ENCODE measurements at places on chromosomes 2 and 18. TPM values are rescaled to one million over a fixed set of nuclear protein-coding genes. Genes with fewer than 3 reads are reported as not detected.

DNA sequence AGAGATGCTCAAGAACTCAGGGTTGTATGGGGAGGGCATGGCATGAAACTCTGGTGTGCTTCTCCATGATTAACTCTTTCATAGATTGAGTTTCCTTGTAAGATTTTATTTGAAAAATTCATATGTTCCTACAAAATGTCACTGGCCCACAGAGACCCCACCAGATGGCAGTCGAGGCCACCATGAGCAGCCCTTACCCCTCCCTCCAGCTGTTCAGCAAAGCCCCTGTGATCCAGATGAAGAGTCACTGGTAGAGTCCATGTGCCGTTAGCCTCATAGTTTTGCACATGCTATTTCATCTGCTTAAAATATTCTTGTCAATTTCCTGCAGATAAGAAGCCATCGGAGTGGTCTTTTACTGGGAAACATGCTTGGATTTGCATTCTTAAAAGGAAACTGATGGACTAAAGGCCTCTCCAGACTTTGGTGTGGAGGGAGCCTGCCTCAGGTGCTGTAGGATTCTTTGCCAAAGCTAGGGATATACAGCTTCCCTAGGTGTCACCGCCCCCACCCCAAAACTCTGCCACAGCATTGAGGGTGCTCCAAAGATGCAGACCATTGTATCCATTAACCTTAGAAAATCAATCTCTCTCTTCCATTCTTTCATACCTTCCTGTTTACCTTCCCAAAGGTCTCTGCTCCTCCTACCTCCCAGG lies 18.8 kb downstream of the ZNF385B start:
- no peak for DNase-seq
- no peaks in the 10 kb centered on the region for H3K4me1 ChIP-seq
- H3K27me3 ChIP-seq, result peaks cover 15% of the 10 kb centered on the region

DNA sequence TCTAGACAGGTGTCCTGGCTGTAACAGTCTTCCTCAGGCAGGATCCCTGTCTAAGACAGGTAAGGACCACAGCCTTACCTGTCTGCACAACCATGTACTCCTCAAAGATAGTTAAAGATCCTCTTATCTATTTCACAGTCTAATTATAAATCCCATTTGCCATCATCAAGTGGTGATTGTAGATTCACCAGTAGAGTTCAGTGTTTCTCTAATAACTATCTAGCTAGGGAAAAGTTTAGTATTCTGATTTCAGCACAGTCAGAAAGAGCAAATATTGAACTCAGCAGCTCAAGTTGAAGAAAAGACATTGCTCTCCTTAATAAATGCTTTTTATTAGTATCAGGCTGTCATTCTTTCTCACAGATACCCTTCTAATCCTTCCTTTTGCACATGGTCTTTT lies 1305.5 kb upstream of the NXPH2 start:
- no peak overlapping the region for H3K27ac ChIP-seq
- no peak overlapping the region for H3K4me3 ChIP-seq
- H3K4me1 ChIP-seq, result no peaks in the 10 kb centered on the region
- no peak for DNase-seq

DNA sequence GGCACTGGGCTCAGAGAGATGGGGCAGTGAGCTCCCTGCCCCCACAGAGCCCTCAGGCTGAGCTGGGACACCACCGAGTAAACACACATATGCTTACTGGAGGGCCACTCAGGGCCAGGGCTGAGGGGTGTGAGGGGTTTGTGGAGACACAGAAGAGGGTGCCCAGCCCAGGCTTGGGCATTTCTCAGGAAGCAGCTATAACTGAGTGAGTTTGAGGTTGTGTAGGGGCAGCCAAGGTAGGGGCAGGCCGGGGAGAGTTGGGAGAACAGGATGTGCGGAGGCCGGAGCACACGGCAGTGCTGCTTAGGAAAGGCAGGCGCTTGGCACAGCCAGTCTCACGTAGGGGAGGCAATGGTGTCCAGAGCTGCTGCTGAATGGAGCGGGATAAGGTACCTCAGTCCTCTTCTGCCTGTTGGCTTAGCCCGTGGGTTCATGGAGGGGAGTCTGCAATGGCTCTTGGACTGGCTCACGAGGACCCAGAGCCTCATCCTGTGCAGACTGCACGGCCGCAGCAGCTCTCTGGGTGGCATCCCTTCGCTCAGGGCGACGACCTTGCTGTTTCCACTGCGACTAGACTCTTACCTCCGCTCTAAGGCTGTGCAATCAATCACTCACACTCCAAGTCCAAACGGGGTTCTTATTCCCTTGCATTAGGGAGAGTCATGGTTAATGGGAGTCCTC lies 466.1 kb upstream of the HS6ST1 start:
- no peaks in the 10 kb centered on the region for H3K4me1 ChIP-seq
- H3K4me3 ChIP-seq, result no peak overlapping the region
- peaks cover 3% of the 10 kb centered on the region for H3K27me3 ChIP-seq
- no peak overlapping the region for H3K27ac ChIP-seq
- H3K36me3 ChIP-seq, result peaks cover 12% of the 10 kb centered on the region
- DNase-seq, result no peak

GRCh38 chr18:23237524-23238151 lies 102.4 kb downstream of the CABLES1 start:
- peak overlapping the region; percentile 57 for H3K27ac ChIP-seq
- peak overlapping the region; percentile 79 for H3K4me3 ChIP-seq
- DNase-seq, result no peak
- H3K27me3 ChIP-seq, result no peaks in the 10 kb centered on the region
- H3K4me1 ChIP-seq, result peaks cover 21% of the 10 kb centered on the region

- no peaks in the 10 kb centered on the region for H3K36me3 ChIP-seq
- H3K27ac ChIP-seq, result no peak within 1 kb of the TSS
- no peak for DNase-seq
- peak within 1 kb of the TSS; percentile 47 for H3K4me3 ChIP-seq
These were observed at the start of gene DNMT3A for GRCh38 chr2:25341753-25342371. DNMT3A (minus strand) TSS chr2:25341925; CDS start chr2:25313984, 27,941 bp downstream.

DNA sequence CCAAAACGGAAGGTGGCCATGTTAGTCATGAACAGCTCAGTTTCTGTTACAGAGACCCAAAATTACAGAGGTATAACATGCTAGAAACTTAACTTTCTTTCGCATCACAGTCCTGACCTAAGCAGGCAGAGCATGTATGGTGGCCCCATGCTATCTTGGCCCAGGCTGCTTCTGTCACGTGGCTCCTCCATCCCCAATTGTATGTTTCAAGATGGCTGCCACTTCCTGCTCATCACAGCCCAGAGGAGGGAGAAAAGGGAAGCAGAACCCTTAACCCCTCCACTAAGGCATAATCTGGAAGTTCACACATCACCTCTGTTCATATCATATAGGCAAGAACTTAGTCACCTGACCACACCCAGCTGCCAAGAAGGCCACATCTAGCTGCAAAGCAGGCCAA lies 28.7 kb downstream of the CDK15 start:
- peaks cover 61% of the 10 kb centered on the region for H3K36me3 ChIP-seq
- peaks cover 38% of the 10 kb centered on the region for H3K4me1 ChIP-seq
- peaks cover 2% of the 10 kb centered on the region for H3K27me3 ChIP-seq

GRCh38 chr2:6982934-6983589 lies 65.8 kb downstream of the RNF144A start:
- no peak overlapping the region for H3K4me3 ChIP-seq
- no peak for DNase-seq
- no peak overlapping the region for H3K27ac ChIP-seq
- peaks cover 8% of the 10 kb centered on the region for H3K36me3 ChIP-seq

GRCh38 chr2:207227062-207227748 lies 61.5 kb upstream of the KLF7 start:
- no peak for DNase-seq
- H3K27me3 ChIP-seq, result peaks cover 2% of the 10 kb centered on the region
- H3K36me3 ChIP-seq, result no peaks in the 10 kb centered on the region
- peak overlapping the region; percentile 37 for H3K27ac ChIP-seq
- peak overlapping the region; percentile 21 for H3K4me3 ChIP-seq
- H3K4me1 ChIP-seq, result peaks cover 74% of the 10 kb centered on the region

DNA sequence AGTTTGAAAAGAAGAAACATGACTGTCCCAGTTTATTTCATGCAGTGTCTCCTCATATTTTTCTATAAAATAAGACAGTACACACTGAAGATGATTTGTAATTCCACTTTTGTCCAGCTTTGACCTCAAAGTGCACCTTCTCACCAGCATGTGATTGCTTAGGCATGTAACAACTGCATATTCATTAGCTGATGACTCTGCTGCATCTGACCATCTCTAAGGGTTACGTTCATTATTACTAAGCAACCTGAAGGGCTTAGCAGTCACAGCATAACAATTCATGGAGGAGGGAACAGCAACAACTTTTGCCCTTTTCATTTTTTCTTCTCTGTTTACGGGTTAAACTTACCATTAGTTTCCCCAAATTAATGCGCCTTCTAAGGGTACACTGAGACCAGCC lies 330.6 kb upstream of the PIK3C3 start:
- no peaks in the 10 kb centered on the region for H3K27me3 ChIP-seq
- no peaks in the 10 kb centered on the region for H3K4me1 ChIP-seq
- no peak overlapping the region for H3K4me3 ChIP-seq
- no peak for DNase-seq

DNA sequence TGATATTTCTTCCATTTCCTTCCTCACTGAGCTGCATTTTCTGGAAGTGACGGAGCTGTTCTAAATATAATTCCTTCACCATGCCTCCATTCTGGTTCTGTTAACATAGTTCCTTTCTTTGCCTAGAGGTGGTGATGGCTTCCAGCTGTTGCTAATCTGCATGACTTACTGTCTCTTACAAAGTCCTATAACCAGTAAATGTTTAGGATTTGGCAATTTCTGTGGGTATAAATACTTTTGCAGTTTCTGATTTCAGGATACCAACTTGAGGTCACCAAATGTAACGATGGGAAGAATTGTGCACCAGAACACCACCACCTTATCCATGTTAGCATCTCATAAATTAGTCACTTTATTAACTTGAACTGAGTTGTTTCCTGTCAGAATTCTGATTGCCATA lies 101.7 kb upstream of the FN1 start:
- H3K27ac ChIP-seq, result peak overlapping the region; percentile 83
- peaks cover 81% of the 10 kb centered on the region for H3K4me1 ChIP-seq
- H3K36me3 ChIP-seq, result peaks cover 26% of the 10 kb centered on the region
- no peaks in the 10 kb centered on the region for H3K27me3 ChIP-seq
- DNase-seq, result peak; percentile 61

DNA sequence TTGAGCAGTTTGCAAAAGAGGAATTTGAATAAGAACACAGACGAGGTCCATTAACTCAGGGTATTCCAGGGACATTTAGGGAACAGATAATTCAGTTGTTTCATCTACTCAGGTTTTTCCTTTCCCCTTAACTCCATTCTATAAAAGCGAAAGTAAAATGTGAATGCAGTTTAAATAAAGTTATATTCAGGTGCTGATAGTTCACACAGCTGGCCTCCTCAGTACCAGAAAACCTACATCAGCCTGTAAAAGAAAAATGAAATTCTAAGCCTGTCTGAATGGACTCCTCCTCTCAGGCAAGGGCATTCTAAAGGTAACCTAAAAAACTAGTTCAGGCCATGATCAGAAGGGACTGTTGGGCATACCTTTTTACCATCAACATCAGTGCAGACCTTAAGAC lies 873.8 kb downstream of the SUCLG1 start:
- H3K36me3 ChIP-seq, result no peaks in the 10 kb centered on the region
- H3K4me1 ChIP-seq, result no peaks in the 10 kb centered on the region
- peak overlapping the region; percentile 33 for H3K27ac ChIP-seq
- no peaks in the 10 kb centered on the region for H3K27me3 ChIP-seq

DNA sequence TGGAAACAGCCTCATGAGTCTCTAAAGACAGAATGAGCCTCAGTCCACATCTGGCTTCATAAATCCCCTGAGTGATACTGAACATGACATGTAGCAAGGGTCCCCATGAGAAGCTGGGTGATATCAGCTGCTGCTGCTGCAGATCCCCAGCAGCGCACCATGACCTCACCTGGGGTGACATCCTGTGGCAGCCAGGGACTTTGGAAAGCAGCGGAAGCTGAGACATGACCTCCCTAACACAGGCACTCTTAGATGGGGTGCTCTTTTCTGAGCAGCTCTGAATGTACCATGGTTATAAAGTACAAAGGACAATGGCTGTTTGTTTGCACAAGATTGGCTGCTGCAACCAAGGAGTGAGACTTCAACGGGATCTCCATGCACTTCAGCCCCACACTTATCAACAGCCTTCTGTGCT lies 74.7 kb upstream of the TMEM200C start:
- H3K27me3 ChIP-seq, result no peaks in the 10 kb centered on the region
- H3K4me3 ChIP-seq, result no peak overlapping the region
- no peak overlapping the region for H3K27ac ChIP-seq

DNA sequence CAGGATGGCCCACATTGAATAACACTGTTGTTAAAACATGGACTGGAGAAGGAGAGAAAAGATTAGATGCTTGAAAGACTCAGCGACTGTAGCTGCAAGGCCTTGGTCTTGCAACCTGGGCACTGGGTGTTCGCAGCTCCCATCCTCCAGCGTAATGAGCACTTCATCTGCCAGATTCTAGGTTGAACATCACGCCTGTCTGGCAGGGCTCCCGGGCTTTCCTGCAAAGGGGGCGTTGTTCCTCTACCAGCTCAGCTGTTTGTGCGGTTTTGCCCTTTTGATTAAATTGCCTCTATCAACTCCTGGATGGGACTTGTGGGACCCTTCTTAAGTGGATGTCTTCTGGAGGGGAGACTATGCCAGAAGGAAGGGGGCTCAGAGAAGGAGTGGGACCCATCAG lies 215.4 kb downstream of the KLHL29 start:
- no peak for DNase-seq
- H3K27ac ChIP-seq, result peak overlapping the region; percentile 97
- peaks cover 2% of the 10 kb centered on the region for H3K36me3 ChIP-seq
- H3K27me3 ChIP-seq, result no peaks in the 10 kb centered on the region

- H3K36me3 ChIP-seq, result peaks cover 13% of the 10 kb centered on the region
- peak overlapping the region; percentile 74 for H3K4me3 ChIP-seq
- H3K27ac ChIP-seq, result peak overlapping the region; percentile 94
These were observed 31.7 kb downstream of the LPIN2 start for GRCh38 chr18:2981212-2981728.

- H3K27ac ChIP-seq, result no peak overlapping the region
- no peaks in the 10 kb centered on the region for H3K36me3 ChIP-seq
- no peak overlapping the region for H3K4me3 ChIP-seq
- H3K4me1 ChIP-seq, result no peaks in the 10 kb centered on the region
These were observed 309.2 kb downstream of the NR4A2 start for GRCh38 chr2:156023229-156023869.

- H3K4me1 ChIP-seq, result no peaks in the 10 kb centered on the region
- no peaks in the 10 kb centered on the region for H3K36me3 ChIP-seq
- H3K4me3 ChIP-seq, result no peak overlapping the region
- H3K27me3 ChIP-seq, result peaks cover 14% of the 10 kb centered on the region
- no peak for DNase-seq
These were observed 220.5 kb upstream of the ID2 start for GRCh38 chr2:8461341-8461740.

GRCh38 chr2:179927041-179927440 lies 65.6 kb upstream of the ZNF385B start:
- peaks cover 6% of the 10 kb centered on the region for H3K4me1 ChIP-seq
- H3K36me3 ChIP-seq, result peaks cover 30% of the 10 kb centered on the region
- DNase-seq, result peak; percentile 9
- no peak overlapping the region for H3K4me3 ChIP-seq
- no peak overlapping the region for H3K27ac ChIP-seq

Gene POTEI
- not detected for total RNA-seq

Gene ZSWIM2
- not detected for total RNA-seq

Gene HOXD13
- 1.2 TPM for total RNA-seq

Gene CYP26B1
- total RNA-seq, result 0.37 TPM

Gene COL5A2
- total RNA-seq, result 388 TPM

Gene MPV17
- 81.1 TPM for total RNA-seq

Gene C2orf92
- total RNA-seq, result 2.6 TPM

Gene GALR1
- not detected for total RNA-seq

Gene LCT
- not detected for total RNA-seq

Gene TMEM37
- total RNA-seq, result not detected

Gene ASB18
- not detected for total RNA-seq

All from HFFc6 (cell line).